ENCODE measurements at places on chromosomes 1 and 21. TPM values are rescaled to one million over a fixed set of nuclear protein-coding genes. Genes with fewer than 3 reads are reported as not detected.

DNA sequence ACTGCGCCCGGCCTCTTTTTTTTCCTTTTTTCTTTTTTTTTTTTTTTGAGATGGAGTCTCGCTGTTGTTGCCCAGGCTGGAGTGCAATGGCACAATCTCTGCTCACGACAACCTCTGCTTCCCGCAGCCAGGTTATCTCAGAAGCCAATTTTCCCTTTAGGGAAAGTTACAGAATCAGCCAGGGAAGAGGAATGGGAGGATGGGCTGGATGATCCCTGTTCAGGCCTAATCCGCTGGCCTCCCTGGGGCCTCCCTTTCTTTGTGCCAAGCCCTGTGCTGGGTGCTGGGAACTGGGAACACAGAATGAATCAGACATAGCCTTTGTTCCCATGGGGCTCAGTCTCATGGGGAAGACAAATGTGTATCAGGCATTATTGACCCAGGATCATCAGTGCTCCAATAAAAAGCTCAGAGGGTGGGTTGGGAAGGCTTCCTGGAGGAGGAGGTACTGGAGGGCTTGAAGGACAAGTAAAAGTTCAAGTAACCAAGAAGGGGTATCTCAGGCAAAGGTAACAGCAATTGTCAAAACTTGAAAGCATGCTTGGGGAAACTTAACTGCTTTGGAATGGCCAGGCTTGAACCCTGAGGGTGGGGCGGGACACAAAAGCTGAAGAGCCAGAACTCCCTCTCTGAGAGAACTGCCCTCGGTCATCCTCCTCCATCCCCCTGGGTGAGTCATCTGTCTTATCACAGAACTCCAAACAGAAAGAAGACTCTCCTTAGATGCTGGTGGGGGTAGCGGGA lies 14.3 kb downstream of the ECHDC2 start:
- no peak for DNase-seq

GRCh38 chr1:211352985-211353515 lies 26.4 kb downstream of the TRAF5 start:
- peak; percentile 68 for DNase-seq

DNA sequence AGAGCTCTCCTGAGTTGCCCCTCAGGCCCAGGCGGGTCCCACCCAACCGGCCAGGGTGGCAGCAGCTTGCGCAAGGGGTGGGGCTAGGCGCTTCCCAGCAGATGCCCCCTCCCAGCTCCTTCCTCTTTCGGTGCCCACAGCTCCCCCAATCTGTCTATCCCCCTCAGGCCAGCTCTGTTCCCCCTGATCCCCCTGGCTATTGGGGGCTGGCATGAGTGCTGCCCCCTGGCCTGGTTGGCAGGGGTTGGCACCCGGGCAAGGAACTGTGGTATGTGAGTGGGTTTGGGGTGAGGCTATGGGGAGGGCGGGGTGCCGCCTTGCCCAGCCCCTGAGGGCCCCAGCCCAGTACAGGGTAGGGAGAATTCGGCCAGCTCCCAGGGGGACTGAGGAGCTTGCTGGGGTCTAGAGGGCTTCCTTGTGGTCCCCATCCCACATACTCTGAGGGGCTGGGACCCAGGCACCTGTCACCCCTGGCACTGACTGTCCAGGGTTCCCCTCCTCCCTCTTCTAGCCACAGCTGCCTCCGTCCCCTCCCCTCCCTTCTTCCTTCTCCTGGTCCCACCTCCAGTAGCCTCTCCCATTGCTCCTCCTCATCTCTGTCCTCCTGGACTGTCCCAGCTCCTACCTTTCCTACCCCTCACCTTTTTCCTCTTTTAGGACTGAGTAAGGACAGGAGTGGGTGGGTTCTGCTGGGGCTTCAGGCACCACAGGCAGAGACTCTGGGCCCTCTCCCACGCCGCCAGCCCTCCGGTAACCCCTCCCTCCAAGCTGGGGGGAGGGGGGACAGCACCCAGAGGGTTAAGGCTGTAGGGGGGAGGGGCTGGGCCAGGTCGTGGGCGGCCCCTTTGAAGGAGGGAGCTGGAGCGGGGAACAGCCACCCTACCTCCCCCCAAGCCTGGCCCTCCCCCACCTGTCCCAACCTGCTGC lies 5.7 kb downstream of the ZBTB7B start:
- no peak for DNase-seq

KIF26B gene
- 0.03 TPM for total RNA-seq

GRCh38 chr1:160761886-160762285 lies 22.8 kb downstream of the SLAMF7 start:
- DNase-seq = no peak

DNA sequence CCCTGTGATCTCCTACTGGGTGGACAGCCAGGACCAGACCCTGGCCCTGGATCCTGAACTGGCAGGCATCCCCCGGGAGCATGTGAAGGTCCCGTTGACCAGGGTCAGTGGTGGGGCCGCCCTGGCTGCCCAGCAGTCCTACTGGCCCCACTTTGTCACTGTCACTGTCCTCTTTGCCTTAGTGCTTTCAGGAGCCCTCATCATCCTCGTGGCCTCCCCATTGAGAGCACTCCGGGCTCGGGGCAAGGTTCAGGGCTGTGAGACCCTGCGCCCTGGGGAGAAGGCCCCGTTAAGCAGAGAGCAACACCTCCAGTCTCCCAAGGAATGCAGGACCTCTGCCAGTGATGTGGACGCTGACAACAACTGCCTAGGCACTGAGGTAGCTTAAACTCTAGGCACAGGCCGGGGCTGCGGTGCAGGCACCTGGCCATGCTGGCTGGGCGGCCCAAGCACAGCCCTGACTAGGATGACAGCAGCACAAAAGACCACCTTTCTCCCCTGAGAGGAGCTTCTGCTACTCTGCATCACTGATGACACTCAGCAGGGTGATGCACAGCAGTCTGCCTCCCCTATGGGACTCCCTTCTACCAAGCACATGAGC lies 17.2 kb upstream of the SLC25A44 start:
- no peak for DNase-seq

- DNase-seq = no peak
These were observed 36.2 kb downstream of the KCNN3 start for GRCh38 chr1:154833841-154834240.

- DNase-seq = no peak
These were observed 60.9 kb upstream of the LAX1 start for GRCh38 chr1:203704120-203704519.

- DNase-seq = no peak
These were observed 1112.3 kb downstream of the KCNT2 start for GRCh38 chr1:195495720-195496635.

- no peak for DNase-seq
These were observed 662.5 kb upstream of the USP24 start for GRCh38 chr1:55877437-55878232.

GRCh38 chr1:200191993-200192392 lies 164.5 kb downstream of the NR5A2 start:
- no peak for DNase-seq

PLEKHN1 gene
- 1.7 TPM for total RNA-seq

DNA sequence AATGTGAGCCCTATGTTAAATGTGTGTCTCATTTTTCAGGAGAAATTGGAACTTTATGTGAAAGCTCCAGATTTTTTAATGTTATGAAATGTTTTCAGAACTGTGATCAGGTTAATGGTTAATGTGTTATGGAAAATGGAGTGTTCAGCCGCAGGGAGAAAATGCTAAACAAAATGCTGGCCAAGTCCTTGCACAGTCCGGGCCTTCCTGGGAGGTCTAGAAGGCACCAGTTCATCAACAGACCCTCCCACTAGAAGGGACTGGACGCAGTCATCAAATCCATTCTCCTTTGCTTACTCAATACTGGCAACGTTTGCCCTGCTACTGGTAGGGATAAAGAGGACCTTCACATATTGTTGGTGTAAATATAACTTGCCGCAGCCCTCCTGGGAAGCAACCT lies 43.4 kb downstream of the VWA5B1 start:
- DNase-seq = no peak

FNDC5 gene
- not detected for total RNA-seq

DNA sequence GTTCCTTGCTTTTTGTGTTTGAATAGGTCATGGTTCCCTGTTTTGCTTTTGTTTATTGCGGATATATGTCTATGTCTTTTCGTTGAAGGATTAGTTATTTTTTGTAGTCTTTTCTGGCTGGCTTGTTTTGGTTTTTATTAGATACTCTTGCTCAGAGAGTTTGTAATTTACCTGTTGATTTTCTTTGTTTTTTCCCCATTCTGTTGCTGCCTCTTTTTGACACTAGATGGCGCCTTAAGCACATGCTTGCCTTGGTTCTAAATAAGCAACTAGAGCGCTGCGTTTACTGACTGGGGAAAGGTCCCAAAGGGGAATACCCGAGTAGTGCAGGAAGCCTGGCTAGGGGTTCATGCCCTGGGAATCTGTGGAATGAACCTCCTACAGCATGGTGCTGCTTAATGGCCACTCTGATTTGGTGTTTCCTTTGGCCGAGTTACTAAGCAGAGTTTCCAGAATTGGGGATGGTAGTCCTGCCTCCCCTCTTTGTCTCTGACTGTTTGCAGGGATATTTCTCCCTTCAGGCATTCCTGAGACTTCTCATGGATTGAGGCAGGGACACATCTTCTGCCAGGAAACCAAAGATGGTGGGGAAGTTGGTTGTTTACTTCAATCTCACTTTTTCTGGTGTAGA lies 143.2 kb downstream of the PTPRU start:
- no peak for DNase-seq

GRCh38 chr1:155169541-155169940 lies 3.6 kb downstream of the KRTCAP2 start:
- no peak for DNase-seq

DNA sequence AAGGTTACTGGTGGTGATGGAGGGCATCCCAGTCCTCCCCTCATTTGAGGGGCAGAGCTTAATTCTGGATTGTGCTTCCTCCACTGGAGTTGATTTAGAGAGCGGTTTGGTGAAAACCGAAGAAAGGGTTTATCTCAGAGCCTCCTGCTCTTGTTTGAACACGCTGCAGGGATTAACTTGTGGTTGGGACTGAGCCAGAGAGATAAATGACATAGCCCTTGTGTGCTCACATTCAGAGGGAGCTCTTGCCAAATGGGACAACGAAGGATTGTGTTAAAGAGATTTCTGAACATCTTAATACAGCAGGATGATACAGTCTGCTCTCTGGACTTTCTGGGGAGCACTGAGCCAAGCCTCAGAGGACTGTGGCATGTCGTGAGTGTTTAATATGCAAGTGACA lies 308.2 kb downstream of the DISC1 start:
- no peak for DNase-seq

DNA sequence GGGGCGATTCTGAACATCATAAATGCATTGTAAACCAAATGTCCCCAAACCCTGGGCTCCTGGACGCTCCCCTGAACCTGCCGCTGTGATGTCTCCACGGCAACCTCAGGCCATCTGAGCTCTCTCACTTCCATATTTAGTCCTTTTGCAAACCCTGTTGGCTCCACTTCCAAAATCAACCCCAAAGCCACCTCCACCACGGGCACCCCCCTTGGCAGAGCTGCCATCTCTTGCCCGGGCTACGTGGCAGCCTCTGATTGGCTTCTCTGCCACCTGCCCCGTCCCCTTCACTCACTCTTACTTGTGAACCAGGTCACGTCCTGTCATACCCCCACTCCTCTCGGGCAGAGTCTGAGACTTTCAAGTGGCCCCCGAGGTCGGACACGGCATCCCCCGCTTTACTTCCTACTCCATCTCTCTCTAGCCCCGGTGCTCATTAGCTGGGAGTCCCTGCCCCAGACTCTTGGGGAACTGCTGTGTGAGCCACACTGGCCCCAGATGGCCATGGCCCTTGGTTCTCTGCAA lies 15.8 kb downstream of the PRXL2B start:
- DNase-seq = no peak

SNRNP40 gene
- total RNA-seq = 94.9 TPM

GRCh38 chr1:64453688-64454087 lies 16.2 kb upstream of the CACHD1 start:
- DNase-seq = no peak

KCNT2 gene
- total RNA-seq = not detected

DNA sequence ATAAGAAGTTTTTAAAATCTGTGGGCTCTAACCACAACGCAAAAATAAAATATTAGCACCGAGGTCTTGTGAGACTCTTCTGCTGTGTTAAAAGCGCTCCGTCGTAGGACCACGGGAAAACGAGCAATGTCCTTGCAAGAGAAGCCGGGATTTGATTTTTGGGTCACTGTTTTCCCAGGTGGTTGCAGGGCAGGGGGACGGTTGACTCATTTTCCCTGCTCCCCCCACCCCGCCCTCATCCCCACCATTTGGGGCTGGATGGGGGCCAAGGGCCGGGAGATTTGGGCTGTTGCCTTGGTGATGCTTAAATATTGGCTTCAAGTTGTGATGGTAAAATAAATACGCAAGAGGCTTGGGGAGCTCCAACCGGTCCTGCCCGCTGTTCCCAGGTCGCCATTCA lies 67.6 kb upstream of the SLC25A33 start:
- no peak for DNase-seq

DNA sequence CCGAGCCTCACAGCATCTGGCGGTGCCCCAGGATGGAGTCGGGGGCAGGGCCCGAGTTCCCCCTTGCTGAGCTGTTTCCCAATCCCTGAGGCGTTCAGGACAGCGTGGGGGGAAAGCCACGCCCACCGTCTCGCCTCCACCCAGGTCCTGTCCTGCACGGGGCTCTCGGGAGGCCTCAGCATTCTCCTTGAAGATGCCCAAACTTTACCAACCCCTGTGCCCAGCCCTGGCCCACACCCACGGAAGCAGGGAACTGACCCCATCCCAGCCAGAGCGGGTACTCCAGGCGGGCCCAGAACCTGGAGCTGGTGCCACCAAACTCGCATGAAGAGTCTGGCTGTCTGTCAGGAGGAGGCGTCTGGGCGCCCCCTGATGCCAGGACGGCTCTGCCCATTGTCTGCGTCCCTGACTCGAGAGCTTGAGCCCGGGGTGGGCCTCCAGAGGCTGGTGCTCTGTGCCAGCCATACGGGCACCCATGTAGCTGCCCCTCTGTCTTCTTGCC lies 35.3 kb upstream of the POFUT2 start:
- DNase-seq = no peak

DNA sequence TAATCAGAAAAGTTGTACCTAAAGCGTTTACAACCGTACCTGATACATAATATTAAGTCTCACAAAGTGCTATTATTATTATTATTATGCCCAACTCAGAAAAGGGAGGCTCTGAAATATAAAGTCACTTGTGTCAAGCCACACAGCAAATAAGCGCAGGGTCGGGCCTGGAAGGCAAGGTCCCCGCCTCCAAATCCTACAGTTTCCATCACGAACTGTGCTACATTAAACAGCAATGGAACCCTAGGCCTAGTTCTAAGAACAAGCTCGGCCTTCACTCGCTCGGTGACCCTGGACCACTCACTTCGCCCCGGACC lies 549 bp downstream of the PARS2 start:
- DNase-seq = peak; percentile 31

DNA sequence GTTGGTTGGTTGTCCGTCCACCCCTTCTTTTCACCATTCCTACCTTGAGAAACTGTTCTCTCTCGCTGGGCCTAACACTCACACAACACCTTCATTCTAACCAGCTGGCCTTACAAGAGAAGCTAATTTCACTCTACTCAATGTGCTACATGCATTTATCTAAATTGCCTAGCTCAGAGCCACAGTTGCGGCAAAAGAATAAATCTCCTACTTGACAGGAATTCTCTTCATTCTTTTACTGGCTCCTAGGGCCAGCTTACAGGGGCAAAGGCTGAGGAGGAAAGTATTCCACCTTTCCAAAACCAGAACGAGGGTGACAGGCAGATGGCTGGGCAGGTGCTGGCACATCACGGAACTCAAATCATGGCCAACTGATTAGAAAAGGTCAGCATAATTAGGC lies 6.5 kb downstream of the F3 start:
- no peak for DNase-seq

KCNN3 gene
- total RNA-seq = not detected

CNR2 gene
- 3.4 TPM for total RNA-seq

- DNase-seq = peak; percentile 64
These were observed 5.7 kb upstream of the ZDHHC18 start for GRCh38 chr1:26820784-26821269.
